ENCODE measurements at places on chromosomes 12 and 14.
A peak's percentile ranks its signal among the peaks of the same experiment; 100 is the strongest.

GRCh38 chr12:114313910-114314309 is 92.0 kb downstream of the TBX5 start:
- no peak for DNase-seq

DNA sequence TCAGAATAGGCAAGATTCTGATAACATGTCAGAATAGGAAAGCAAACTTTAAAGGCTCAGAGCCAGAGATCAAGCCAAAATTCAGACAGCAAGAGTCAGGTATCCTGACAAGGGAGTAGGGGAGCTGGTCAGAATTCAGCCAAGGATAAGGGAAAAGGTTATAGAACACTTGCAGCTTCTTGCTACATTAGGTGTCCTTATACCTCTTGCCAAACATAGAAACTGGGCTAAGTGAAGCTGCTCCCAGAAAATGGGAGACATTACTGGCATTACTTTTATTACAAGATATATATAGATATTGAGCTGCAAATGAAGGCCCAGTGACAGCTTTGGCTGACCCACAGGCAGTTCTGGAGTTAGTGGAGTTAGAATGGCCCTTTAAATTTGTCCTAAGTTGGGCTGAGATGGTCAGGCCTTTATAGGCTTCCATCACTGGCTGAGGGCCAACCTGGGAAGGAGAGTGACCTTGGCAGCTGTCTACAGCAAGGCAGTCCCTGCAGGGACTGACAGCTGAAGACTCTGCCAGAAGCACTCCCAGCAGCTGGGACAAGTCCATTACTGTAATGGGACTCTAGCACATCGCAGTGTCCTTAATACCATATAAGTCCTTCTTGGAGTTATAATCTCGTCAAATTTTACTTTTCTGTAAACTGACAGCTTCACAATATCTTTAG is 83.0 kb downstream of the LRRC9 start:
- no peak for DNase-seq

GRCh38 chr14:24366413-24366720 is 1.6 kb upstream of the NFATC4 start:
- peak; percentile 99 for DNase-seq

GRCh38 chr12:14773685-14774073 is 29.6 kb downstream of the WBP11 start:
- no peak for DNase-seq

GRCh38 chr14:76911473-76911872 is 85.3 kb downstream of the LRRC74A start:
- no peak for DNase-seq

DNA sequence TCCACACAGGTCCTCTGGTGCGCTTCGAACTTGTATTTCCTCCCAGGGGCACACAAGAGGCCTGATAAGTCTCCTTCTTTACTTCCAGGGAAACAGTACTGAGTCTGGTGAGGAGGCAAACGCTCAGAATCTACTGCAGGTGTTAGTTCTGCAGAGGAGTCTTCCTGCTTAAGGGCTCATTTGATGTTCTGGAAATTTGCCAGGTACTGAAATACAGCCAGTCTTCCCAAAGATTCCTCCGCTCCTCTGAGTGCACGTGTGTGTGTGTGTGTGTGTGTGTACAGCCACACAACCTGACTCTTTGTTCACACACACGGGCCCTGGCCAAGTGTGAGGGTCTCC is 92.0 kb downstream of the FBXL14 start:
- no peak for DNase-seq

DNA sequence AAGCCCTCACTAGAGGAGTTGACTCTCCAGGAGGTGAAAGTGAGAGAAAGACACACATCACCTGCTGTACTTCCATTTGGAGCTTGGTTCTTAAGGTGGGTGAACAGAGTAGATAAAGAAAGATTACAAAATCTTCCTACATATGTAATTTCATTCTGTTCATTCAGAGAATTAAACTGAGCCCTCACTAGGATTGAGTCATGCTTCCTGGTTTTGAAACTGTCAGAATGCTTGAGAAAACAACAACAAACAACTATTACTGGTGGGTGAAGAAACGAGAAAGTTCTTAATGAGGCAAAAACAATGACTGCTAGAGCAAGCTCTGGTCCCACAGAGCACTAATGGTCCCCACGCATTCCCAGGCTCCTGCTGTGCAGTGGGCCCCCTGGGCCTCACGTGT is 841.7 kb downstream of the VRK1 start:
- DNase-seq = no peak

DNA sequence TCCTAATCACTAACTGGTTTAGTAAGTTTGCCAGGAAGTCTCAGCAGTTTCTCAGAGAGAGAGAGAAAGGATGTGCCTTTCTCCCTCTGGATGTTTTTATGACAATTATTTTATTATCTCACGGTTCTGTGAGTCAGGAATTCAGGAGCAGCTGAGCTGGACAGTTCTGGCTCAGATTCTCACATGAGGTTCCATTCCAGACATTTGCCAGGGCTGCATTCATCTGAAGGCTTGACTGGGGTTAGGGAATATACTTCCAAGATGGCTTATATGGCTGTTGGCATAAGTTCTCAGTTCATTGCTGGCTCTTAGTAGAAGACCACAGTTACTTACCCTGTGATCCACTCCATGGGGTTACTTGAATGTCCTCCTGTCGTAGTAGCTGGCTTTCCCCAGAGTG is 101.2 kb upstream of the ATF7IP start:
- DNase-seq = no peak

GRCh38 chr14:60064491-60065072 is 27.1 kb upstream of the PCNX4 start:
- DNase-seq = peak; percentile 75

DNA sequence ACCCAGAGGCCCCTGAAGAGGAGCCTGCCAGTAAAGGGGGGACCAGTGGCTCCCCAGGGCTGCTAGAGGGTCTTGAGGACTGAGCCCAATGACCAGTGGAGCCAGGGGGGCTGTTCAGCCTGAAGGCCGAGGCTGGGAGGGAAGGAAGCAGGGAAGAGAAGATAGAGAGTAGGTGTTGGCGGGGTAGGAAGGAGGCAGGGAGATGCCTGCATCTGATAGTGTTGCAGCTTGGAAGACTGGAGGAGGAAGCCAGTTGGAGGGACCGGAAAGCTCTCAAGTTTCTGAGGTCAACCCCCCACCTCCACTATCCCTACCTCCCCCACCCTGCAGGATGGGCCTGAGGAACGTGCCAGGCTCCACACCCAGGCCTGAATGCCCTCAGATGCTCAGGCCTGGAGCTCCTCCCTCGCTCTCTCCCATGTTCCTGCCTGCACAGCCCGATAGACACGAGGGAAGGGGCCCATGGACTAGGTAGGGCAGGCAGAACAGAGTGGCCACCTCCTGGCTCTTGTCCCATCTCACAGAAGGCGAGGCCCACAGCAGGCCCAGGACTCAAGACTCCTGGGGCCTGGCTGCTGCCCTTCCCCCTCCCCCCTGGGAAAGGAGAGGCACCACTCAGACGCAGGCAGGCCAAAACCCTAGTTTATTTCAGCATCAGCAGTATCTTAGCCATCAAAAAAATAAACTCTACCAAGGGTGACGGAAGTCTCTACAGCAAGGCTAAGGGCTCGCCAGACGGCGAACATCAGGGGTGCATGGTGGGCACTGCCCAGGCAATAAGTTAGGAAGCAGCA is 3.4 kb downstream of the CKB start:
- DNase-seq = peak; percentile 10

GRCh38 chr12:89348894-89349699 is 3.2 kb downstream of the DUSP6 start:
- no peak for DNase-seq

DNA sequence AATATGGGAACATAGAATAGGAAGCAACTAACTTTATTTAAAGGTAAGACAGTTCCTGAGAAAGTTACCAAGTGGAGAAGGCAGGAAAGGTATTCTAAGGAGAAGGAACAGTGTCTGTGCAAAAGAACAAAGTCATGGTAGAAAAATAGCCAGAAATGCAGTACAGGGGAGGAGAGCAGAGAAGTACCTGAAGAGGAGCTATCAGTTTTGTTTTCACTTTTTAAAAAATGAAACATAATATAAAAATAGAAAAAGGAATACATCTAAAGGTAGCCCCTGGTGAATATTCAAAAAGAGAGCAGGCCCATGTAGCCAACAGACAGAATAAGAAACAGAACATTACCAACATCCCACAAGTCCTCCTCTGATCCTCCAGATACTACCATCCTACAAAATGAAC is 408.7 kb downstream of the ADAMTS20 start:
- no peak for DNase-seq

DNA sequence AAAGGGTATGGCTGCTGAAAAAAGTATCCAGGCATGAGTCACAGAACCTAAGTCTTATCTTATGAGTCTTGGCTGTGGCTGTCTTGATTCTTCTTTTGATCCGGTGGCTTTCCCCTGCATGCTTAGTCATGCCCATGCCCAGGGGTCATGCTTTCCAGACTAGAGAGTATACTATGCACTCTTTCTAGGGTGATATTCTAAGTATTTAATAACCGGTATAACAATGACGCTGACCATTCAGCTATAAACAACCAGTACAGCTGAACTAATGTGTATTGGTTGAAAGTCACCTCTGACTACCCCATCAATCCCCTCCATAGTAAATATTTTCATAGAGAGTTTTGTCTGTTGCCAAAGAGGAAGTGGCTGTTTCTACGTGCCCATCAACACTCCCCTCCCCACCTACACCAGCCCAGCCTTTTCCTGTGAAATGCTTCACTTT is 34.7 kb upstream of the NRXN3 start:
- no peak for DNase-seq

DNA sequence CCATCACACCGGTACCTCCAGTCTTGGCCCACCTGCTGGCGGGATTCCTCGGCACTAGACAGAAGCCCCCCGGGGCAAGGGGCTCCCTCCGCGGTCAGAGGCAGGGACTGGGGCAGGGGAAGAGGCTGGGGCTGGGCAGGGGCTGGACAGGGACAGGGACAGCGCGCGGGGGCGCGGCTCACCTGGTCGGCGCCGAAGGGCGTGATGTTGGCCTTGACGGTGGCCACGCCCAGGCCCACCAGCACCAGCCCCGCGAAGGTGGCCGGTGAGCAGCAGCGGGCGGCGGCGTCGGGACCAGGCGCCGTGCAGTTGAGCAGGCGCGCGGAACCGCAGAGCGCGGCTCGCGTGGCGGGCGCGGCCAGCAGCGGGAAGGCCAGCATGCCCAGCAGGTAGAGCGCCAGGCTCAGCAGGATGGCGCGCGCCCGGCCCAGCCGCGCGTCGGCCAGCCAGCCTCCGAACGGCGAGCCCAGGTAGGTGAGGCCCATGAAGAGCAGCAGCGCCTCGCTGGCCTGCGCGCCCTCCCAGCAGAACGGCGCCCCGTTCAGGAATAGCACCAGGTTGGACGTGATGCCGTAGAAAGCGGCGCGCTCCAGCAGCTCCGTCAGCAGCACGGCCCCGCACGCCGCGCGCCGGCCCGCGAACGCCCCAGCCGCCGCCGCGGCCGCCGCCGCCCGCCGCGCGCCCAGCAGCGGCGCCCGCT is 392 bp downstream of the SLC15A4 start:
- no peak for DNase-seq

GRCh38 chr12:7349418-7349817 is 45.5 kb downstream of the ACSM4 start:
- DNase-seq = no peak

DNA sequence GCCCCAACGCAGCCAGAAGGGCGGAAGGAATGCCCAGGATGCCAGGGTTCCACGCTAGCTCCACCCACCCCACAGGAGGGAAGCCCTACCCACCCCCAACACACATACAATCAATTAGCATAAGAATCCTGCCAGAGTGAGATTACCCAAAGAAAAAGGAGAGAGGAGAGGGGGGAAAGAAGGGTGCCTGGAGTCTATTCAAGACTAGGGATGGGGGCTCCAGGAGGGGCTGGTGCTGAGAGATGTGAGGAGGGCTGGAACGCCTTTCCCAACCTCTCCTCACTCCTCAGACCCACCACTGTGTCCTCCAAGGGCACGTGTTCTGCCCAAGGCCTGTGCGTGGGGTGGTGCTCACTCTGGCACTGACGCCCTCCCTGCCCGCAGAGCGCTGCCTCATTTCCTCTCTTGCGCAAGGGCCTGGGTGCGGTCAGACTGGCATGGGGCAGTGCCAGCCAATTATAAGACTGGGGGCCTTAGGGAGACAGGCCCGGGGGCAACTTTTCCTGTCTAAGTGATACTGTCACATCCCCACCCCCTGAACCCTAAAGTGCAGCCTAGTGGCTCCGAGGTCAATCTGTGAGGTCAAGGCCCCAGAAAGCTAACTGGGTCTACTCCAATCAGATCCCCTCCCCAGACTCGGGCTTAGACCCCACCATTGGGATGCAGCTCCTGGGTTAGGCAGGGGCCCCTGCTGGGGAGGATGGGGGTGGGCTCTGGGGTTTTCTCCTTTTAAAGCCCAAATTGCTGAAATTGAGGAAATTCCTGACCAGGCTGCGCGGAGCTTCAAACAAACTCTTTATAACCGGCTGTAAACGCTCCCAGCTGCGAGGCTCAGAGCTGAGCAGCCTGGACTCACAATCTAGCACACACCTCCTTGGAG is 10.2 kb upstream of the ITGB7 start:
- DNase-seq = peak; percentile 72

DNA sequence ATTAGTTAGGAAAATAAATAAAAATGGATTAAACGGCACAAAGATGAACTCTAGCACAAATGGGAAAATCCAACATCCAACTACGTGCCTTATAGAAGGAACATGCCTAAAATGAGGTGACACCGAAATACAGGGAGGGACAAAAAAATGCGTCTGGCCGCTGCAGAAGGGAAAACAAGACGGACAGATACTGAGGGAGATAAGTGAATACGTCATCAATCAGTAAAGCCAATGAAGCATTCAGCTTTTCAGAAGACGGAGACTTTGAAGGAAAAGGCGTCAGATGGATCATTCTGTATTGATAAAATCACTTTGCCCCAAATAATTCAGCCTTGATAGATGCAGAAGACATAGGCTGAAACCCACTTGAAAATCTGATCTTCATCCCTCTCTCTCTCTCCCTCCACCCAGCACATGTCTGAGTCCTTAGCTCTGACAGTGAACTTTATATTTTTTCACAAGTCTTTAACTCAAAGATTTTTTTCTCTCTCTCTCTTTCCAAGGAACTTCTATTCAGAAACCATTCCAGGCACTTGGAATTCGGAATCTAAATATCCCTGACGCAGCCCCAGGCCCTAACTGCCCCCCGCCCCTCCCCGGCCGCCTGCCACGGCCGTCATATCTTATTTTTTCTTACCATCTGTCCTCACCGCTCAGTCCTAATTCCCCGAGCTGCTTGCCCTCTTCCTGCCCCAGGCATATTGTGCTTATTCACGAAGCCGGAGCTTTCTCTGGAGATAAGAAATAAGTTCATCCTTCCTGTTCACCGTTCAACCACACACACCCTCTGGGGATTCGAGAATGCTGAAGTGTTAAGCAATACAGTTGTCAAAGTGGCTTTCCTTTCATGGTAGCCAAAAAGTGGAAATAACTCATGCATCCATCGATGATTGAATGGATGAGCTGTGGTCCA is 35.5 kb upstream of the RFLNA start:
- no peak for DNase-seq

DNA sequence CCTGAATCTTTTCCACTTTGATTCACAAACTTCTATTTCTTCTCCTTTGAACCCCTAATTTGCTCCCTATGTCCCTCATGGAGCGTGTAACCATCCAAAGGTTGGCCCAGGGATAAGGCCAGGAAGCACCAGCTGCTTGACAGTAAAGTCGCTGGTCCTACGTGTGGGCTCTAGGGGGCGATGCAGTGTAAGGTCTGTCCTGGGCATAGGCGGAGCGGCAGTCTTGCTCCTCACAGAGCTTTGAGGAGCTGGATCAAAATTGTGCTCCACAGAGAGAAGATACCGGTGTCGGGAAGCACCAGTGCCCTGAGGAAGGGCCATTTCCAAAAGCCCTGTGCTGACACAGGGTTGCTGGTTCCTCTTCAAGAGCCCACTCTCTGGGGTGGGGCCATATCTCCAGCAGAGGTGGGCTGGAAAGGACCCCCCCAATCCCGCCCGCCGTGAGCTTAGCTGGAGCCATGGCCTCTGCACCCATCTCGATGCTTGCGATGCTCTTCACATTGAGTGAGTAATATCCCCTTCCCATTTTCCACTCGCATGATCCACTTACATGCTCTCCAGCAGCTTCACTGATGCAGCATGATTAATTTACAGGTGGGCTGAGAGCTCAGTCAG is 49.9 kb upstream of the OR4E1 start:
- DNase-seq = no peak

Data from adipocyte (in vitro differentiated cells).